ENCODE measurements at places on chromosomes 4 and X.
A peak's percentile ranks its signal among the peaks of the same experiment; 100 is the strongest.

GRCh38 chrX:84046403-84046984, 141.5 kb downstream of the RPS6KA6 start:
- DNase-seq = no peak

DNA sequence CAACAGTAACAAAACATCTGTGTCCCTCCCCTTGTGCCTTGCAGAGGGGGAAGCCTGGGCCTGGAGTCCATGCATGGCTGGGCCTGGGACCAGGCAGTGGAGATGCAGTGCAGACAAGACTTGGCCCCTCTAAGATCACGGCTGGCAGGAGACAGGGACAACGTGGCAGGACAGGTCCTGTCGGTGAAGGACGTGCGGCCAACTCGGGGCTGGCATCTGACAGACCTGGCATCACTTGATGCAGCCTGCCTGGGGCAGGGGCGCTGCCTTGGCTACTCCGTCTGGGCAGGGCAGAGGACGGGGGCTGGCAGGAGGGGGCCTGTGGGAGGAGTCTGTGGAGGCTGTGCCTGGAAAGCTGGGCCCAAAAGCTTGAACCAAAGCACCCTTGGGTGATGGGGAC, 112.1 kb downstream of the CPZ start:
- no peak for DNase-seq

GRCh38 chr4:163165217-163166017, 1.3 kb downstream of the NAF1 start:
- peak; percentile 8 for DNase-seq

DNA sequence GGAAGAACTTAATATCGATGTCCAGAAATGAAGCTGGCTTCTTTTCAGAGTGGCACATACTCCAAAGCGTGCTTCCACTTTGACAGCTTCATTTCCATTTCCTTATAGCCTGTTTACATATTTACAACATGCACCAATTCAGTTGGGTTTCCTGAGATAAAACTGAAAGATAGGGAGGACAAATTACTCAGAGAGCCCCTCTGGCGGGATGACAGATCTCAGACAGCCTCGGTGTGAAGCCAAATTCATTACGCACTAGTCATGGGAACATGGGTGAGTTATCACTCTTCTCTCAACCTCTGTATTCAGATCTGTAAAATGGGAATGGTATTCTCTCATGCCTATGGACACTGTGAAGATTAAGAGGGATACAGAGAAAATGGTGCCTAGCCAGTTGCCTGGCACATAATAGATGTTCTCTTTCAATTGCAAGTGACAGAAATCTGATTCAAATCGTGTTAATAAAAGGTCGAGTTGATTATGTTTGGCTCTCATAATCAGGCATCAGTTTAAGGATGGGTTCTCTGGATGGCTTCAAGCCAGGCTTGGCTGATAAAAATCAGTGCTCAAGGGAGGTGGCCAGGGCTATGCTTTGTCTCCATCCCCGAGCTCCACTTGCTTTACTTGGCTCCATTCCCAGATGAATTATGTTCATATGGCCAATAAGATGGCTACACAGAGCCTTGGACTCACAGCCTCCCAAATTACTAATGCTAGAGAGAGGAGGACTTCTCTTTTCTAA, 132.2 kb upstream of the C1QTNF7 start:
- no peak for DNase-seq

DNA sequence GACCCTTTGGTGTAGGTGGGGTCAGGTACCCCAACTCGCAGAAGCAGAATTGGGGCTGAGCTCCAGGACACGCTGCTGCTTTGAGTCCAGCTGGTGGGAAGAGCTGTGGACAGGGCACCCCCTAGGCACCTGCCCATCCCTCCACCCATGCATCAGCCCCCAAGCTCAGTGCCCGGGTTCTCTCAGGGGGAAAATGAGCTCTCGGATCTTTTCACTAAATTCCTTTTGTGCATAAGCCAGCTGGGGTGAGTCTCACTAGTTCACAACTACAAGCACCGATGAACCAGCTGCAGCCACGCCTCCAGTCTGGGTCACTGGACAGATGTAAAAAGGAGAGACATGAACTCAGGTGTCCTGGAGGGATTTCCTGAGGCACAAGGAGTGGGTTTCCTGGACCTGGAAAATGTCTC, 286.8 kb downstream of the CRLF2 start:
- DNase-seq = no peak

DNA sequence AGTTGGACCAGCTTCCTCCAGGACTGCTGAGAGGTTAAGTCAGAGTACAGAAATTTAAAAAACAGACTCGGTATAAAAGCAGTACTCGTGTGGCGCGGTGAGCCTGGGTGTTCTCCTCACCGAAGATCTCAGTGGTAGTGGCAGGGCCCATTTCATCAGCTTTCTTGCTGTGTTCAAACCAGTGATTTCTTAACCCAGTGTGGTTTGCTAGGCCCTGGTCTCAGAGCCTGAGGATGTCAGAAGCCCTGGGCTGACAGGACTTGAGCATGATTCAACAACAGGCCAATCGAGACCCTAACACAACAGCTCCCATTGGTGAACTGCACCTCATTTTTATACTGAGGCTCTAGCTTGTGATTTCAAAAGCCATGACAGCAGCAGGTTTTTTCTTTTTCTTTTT, 23.2 kb downstream of the PRIMPOL start:
- DNase-seq = no peak

- no peak for DNase-seq
These were observed 418.6 kb upstream of the DIPK2B start for GRCh38 chrX:45619290-45619689.

- DNase-seq = no peak
These were observed 2.0 kb downstream of the STBD1 start for GRCh38 chr4:76308548-76308947.

DNA sequence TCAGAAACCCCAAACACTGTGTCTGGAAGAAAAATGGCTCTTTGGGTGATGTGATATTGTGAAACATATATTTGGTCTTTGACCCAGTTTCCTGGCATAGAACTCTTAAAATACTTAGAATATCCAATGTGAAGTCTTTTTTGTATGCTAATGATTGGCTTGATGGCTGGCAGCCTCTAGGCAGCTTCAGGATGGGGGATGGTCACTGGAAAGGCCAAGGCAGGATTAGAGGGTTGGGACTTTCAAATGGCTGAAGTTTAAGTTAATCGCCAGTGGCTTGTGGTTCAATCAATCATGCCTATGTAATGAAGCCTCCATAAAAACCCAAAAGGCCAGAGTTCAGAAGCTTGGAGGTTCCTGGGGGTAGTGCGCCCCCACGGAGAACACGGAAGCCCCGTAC, 33.5 kb upstream of the ESX1 start:
- no peak for DNase-seq

- DNase-seq = no peak
These were observed 24.8 kb downstream of the CXCL1 start for GRCh38 chr4:73894001-73894400.

DNA sequence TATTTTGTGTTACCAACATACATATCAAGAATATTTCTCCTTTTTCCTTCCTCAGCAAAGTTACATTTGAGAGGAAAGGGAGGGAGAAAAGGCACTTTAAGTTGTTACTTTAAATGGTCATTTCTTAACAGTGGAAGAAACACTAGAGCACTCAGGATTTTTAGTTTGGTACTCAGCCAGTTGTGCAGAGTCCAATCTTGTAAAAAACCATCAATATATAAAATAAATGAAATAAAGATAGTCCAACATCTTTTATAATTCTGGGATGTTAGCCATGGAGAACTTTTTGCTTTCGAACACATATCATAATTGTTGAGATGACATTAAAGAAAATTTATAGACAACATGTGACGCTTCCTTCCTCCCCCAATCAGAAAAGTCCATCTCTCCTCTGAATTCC, 253.8 kb downstream of the QDPR start:
- no peak for DNase-seq

- DNase-seq = no peak
These were observed at the start of gene NKX6-1 for GRCh38 chr4:84498935-84499623. TSS of gene NKX6-1 (minus strand) at chr4:84499292. CDS start at chr4:84498228, 1,064 bp downstream.

- DNase-seq = no peak
These were observed 806.8 kb downstream of the PCDH18 start for GRCh38 chr4:136725286-136726081.

DNA sequence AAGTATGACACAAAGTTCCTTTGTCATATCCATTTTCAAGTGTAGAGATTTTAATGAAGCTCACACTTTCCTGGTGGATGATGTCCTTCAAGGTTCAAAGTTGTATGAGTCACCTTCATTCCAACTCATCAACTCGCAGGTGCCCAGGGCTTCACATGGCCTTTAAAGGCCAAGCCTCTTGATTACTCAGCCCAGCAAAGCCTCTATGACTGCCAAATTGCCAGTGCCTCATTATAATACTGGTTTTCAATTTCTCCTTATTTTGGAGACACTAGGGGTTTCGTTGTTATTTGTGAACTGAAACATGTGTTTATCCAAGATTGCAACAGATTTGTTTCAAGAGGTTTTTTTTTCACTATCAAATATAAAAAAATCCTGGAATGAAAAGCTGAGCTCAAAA, 45.9 kb upstream of the PPP3CA start:
- no peak for DNase-seq

DNA sequence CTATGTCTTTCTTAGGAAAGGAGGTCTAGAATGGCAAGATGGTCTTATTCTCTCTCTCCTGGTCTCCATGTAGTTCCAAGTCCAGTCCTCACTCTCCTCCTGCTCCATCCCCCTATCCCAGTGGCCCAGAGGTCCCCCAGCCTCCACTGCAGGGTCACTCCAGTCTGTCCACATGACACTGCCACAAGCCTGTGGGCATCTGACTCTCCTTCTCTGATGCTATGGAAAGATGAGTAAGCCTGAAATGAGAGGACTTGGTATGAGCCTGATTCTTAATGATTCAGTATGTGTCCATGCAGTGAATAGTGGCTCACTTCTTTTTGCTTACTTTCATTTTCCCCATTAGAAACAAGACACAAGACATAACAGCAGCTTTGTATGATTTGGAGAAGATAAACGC, 516.8 kb upstream of the ADGRL3 start:
- DNase-seq = no peak

- DNase-seq = no peak
These were observed 222.6 kb downstream of the DCTD start for GRCh38 chr4:182694551-182694950.

GRCh38 chr4:2881431-2881830, 37.8 kb downstream of the ADD1 start:
- no peak for DNase-seq

DNA sequence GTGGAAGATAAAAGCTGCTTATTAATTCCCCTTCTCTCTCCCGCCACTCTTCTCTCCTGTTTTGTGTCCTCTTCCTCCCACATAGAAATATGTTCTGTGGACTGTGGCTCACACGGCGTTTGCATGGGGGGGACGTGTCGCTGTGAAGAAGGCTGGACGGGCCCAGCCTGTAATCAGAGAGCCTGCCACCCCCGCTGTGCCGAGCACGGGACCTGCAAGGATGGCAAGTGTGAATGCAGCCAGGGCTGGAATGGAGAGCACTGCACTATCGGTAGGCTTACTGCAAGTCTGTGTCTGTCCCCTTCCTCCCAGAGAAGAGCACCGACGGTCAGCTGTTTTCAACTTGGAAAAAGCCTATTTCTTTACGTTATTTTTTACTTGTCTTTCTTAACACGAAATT, 229.1 kb downstream of the DCTD start:
- no peak for DNase-seq

- DNase-seq = no peak
These were observed 445.6 kb downstream of the ACTRT1 start for GRCh38 chrX:127606590-127606989.

DNA sequence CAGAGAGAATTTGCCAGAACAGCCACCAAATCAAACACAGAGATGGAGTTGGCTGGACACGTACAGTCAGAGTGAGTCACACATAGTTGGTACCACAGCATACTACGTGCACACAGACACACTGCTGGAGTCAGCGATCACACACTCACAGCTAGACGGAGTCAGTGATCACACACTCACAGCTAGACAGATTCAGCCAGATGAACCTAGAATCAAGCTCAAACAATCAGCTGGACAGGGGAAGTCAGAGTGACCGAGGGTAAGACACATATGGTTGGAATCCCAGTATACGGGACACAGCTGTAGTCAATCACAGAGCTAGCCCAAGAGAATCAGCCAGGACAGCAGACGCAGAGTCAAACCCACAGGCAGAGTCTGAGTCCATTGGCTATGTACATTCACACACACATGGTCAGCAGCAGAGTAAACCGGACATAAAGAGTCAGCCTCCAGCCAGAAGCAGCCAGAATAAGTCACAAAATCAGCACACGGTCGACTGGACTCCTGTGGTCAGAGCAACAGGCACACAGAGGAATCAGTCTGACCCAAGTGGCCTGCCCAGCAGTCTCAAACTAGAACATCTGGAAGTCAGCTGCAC, 4.6 kb downstream of the SLC38A5 start:
- DNase-seq = no peak

- DNase-seq = no peak
These were observed 82.2 kb upstream of the SCOC start for GRCh38 chr4:140291259-140291658.

DNA sequence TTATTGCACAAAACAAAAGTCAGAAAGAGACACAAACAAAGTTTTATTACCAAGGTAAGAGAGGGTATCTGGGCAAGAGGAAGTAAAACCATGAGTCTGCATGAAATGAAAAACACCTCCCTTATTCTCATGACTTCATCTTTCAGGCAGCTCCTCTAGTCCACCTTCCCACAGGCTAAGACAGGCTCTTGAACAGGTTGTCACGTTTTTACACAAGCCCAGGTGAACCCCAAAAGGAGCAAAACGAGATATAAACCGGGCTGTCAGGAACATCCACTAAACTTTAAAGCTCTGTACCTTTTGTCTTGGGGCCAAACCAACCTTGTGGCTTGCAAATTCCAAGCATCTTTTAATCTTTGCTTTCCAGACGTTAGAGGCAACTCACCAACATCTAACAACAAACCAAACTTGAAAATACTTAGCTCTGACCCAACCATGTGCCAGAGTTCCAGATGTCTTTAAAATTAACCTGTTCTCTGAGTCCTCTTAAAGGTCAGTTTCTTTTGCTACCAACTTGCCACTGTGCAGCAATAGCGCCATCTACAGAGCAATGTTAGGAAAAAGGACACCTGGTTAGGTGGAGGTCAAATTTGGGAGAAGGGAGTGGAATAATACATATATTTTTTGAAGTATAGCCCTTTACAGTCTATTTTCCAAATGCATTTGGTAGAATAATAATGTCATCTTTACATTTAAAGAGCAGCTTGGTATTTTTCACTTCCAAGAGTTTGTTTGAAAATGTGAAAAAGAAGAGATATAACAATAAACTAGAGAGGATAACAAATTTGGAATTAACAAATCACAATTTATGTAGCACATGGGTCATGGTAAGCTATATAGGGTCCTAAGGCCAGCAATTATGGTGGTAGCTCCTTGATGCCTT, 73.1 kb downstream of the QRFPR start:
- DNase-seq = no peak

Data from T-helper 1 cell (primary cell).